Activated CD8-positive, alpha-beta T cell treated with anti-CD3 and anti-CD28 coated beads for 36 hours (primary cell): ENCODE measurements at places on chromosomes 4 and X. TPM values are rescaled to one million over a fixed set of nuclear protein-coding genes. Genes with fewer than 3 reads are reported as not detected.

Gene RAB41
- not detected for total RNA-seq

- no peak for DNase-seq
- no peak overlapping the region for H3K4me3 ChIP-seq
- no peak overlapping the region for H3K27ac ChIP-seq
- H3K36me3 ChIP-seq: no peaks in the 10 kb centered on the region
Measured at GRCh38 chr4:184850431-184851199, 24.8 kb upstream of the ACSL1 start.

DNA sequence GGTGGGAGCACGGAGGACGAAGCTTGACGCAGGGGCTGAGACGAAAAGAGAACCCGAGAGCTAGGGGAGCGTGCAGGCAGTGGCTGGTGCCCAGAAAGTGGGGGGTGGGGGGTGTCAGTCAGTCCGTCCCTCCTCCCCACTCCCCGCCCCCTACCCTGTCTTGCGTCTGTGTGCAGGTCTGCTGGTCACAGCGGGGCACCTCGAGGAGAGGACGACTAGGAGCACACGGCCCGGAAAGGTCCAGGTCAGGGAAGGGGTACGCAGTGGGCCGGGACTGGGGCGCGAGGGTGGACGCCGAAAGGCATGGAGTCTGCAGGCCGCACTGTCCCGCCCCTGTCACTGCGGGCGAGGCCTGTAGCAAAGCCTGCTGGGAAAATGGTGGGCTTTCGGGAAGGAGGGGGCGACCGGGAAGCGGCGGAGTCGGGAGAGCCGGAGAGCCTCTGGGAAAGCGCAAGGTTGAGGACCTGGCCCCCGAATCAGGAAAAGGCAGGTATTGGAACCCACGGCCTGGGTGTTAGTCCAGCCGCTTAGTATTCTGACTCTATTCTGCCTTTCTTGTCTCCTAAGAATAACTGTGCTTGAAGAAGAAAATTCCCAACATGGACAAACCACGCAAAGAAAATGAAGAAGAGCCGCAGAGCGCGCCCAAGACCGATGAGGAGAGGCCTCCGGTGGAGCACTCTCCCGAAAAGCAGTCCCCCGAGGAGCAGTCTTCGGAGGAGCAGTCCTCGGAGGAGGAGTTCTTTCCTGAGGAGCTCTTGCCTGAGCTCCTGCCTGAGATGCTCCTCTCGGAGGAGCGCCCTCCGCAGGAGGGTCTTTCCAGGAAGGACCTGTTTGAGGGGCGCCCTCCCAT, 769 bp downstream of the TCEAL1 start:
- DNase-seq: peak; percentile 29
- peaks cover 18% of the 10 kb centered on the region for H3K4me1 ChIP-seq
- peak overlapping the region; percentile 89 for H3K27ac ChIP-seq
- H3K36me3 ChIP-seq: peaks cover 1% of the 10 kb centered on the region
- H3K27me3 ChIP-seq: no peaks in the 10 kb centered on the region

- no peaks in the 10 kb centered on the region for H3K36me3 ChIP-seq
- no peak overlapping the region for H3K27ac ChIP-seq
- H3K4me1 ChIP-seq: peaks cover 2% of the 10 kb centered on the region
- DNase-seq: no peak
Measured at GRCh38 chrX:55648434-55648833, 25.2 kb downstream of the FOXR2 start.

DNA sequence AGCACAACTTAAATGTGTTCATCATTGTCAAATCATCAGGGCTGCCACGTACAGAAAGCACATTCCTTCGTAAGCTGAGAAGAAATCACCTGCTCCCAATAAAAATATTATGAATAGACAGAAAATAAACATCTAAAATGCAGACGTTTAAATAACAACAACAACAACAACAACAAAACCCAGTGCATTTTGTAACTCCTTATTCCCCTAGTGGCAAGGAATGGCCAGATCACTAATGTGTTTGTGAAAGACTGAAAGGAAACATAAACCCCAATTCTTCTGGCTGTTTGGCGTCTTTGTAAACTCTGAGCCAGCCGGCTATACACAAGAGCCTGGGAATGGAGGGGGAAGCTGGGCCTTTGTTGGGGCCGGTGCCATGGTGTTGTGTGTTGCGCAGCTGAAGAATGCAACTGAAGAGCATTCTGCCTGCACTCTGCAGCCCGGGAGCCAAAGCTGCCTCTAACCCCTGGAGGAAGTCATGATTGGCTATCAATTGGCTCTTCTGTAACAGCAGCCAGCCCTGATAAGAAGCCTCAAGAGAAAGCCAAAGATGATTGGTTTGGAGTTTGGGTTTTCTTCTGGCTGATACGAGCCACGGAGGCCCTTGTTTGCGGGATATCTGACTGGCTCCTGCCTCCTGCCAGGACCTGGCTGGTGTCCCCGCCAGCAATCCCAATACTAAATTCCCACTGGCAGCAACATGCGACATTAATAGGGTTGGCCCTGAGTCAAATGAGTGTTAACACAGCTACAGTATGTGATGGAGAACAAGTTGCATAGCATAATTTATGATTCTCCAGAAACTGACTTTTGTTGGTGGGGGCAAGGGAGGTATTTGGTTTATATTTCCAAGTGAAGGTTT, 89.7 kb upstream of the TFDP3 start:
- H3K27ac ChIP-seq: no peak overlapping the region
- no peaks in the 10 kb centered on the region for H3K36me3 ChIP-seq
- no peaks in the 10 kb centered on the region for H3K27me3 ChIP-seq
- H3K4me3 ChIP-seq: no peak overlapping the region
- no peaks in the 10 kb centered on the region for H3K4me1 ChIP-seq

GRCh38 chr4:88908003-88908402, 149.0 kb downstream of the FAM13A start:
- H3K27ac ChIP-seq: no peak overlapping the region
- H3K27me3 ChIP-seq: no peaks in the 10 kb centered on the region
- H3K36me3 ChIP-seq: no peaks in the 10 kb centered on the region
- no peaks in the 10 kb centered on the region for H3K4me1 ChIP-seq
- no peak for DNase-seq

GRCh38 chrX:106898462-106898861, 4.7 kb downstream of the RIPPLY1 start:
- DNase-seq: peak; percentile 7
- no peak overlapping the region for H3K4me3 ChIP-seq
- H3K27me3 ChIP-seq: no peaks in the 10 kb centered on the region
- no peaks in the 10 kb centered on the region for H3K4me1 ChIP-seq

DNA sequence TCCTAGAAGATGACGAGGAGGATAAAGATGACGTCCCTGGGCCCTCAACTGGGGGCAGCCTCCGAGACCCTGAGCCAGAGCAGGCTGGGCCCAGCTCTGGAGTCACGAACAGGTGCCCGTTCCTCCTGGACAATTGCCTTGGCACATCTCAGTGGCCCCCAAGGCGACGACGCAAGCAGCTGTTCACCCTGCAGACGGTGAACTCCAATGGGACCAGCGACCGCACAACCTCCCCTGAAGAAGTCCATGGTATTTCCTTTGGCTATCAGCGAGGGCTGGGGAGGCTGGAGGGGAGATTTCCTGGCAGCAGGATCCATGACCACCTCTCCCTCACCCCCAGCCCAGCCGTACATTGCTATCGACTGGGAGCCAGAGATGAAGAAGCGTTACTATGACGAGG, 11.9 kb downstream of the USP11 start:
- DNase-seq: no peak
- H3K4me3 ChIP-seq: no peak overlapping the region
- H3K27me3 ChIP-seq: no peaks in the 10 kb centered on the region
- peaks cover 35% of the 10 kb centered on the region for H3K36me3 ChIP-seq
- peaks cover 12% of the 10 kb centered on the region for H3K4me1 ChIP-seq

DNA sequence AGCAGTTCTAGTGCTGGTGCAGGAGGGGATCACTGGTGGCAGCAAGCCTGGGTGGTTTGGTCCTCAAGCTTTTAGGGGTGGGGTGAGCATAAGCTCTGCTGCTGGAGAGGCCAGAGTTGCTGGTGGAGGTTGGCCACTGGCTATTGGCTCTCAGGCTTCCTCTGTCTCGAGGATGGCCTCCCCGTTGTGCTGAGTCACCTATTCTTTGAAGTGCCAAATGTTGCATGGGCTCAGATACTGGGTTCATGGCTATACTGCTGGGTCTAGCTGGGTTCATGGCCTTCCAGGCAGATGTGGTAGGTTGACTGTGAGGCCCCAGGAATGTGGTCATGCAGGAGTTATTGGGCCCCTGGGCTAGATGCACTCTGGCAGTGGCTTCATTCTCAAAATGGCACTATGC, 466.3 kb downstream of the NAF1 start:
- H3K27ac ChIP-seq: no peak overlapping the region
- no peaks in the 10 kb centered on the region for H3K4me1 ChIP-seq
- H3K27me3 ChIP-seq: no peaks in the 10 kb centered on the region
- no peaks in the 10 kb centered on the region for H3K36me3 ChIP-seq

DNA sequence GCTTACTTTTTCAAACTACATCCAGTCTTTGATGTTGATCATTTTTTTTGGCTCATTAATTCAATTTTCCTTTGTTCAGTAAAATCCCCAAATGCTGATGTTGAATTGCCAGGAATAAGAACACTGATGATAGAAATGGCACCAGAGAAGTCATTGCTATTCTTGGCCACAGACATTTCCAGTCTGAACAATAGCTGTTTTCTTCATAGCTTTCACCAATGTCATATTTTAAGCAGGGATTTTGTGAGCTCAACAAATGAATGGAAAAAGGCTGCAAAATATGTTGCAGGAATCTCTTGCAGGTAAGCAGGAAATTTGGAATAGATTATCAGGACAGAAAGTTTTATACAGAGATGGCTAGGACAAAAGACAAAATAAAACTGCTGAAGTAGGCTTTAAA, 40.5 kb upstream of the GLRB start:
- H3K27me3 ChIP-seq: no peaks in the 10 kb centered on the region
- H3K36me3 ChIP-seq: no peaks in the 10 kb centered on the region
- H3K4me1 ChIP-seq: no peaks in the 10 kb centered on the region
- no peak for DNase-seq
- H3K27ac ChIP-seq: no peak overlapping the region

- peaks cover 42% of the 10 kb centered on the region for H3K36me3 ChIP-seq
- H3K27me3 ChIP-seq: no peaks in the 10 kb centered on the region
- H3K4me3 ChIP-seq: no peak overlapping the region
- H3K4me1 ChIP-seq: no peaks in the 10 kb centered on the region
- H3K27ac ChIP-seq: no peak overlapping the region
Measured at GRCh38 chr4:123288309-123289025, 108.1 kb upstream of the SPRY1 start.

- no peak for DNase-seq
- no peaks in the 10 kb centered on the region for H3K4me1 ChIP-seq
- H3K27me3 ChIP-seq: no peaks in the 10 kb centered on the region
- H3K36me3 ChIP-seq: no peaks in the 10 kb centered on the region
- H3K27ac ChIP-seq: no peak overlapping the region
Measured at GRCh38 chr4:125573368-125573767, 258.6 kb downstream of the FAT4 start.

DNA sequence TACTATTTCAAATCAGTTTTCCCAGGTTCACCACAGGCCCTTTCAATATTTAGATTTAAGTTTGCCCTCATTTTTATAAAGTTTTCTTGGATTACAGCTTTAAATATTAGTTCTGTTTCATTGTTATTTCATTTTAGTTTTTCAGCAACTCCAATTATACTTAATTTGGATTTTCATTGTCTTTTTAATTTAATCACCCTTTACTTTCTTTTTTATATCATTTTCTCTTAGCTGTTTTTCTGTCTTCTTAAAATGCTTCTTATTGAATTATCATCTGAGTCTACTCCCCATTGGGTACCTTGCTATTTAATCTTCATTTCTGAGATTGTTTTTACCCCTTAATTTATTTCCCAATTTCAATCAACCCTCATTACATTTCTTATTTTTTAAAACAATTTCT, 160.4 kb downstream of the PAPSS1 start:
- no peak for DNase-seq
- H3K27ac ChIP-seq: no peak overlapping the region
- H3K4me1 ChIP-seq: no peaks in the 10 kb centered on the region

DNA sequence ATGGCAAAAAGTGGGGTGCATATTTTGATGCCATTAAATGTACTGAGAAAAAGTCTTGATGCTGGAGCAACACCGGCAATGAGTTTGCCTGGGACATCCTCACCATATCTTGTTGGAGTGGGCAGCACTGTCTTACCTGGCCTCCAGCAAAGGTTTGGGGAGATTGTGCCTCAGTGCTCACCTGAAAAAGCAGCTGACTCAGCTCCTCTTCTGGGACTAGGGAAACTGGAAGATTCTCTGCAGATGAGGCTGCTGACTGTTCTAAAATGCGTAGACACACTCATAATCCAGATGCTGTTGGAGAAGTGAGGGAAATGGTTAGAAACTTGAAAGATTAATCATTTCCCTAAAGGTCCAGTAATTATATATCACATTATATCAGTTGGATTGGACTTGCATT, 593.7 kb upstream of the HS3ST1 start:
- no peaks in the 10 kb centered on the region for H3K4me1 ChIP-seq
- no peaks in the 10 kb centered on the region for H3K36me3 ChIP-seq
- no peak overlapping the region for H3K27ac ChIP-seq
- H3K27me3 ChIP-seq: no peaks in the 10 kb centered on the region
- no peak overlapping the region for H3K4me3 ChIP-seq

DNA sequence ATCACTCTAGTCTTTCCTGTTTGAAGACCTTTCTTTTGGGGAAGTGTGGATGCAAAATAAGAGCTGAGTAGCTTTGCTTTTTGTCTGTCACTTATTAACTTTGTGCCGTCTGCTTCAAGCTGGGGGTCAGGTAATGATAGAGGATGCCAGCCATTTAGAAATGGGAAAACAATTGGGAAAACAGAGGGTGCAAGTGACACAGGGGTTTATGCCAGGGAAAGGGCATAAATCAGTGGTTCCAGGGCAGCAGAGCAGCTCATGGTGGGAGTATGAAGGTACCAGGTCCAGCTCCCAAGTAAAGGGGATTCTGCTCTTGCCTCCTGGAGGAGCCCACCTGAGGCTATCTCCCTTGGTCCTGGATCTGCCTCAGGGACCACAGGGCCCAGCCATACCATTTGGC, 91.9 kb upstream of the GPR50 start:
- no peak overlapping the region for H3K27ac ChIP-seq
- H3K27me3 ChIP-seq: peaks cover 23% of the 10 kb centered on the region
- H3K36me3 ChIP-seq: no peaks in the 10 kb centered on the region
- no peak for DNase-seq
- no peak overlapping the region for H3K4me3 ChIP-seq
- peaks cover 2% of the 10 kb centered on the region for H3K4me1 ChIP-seq

DNA sequence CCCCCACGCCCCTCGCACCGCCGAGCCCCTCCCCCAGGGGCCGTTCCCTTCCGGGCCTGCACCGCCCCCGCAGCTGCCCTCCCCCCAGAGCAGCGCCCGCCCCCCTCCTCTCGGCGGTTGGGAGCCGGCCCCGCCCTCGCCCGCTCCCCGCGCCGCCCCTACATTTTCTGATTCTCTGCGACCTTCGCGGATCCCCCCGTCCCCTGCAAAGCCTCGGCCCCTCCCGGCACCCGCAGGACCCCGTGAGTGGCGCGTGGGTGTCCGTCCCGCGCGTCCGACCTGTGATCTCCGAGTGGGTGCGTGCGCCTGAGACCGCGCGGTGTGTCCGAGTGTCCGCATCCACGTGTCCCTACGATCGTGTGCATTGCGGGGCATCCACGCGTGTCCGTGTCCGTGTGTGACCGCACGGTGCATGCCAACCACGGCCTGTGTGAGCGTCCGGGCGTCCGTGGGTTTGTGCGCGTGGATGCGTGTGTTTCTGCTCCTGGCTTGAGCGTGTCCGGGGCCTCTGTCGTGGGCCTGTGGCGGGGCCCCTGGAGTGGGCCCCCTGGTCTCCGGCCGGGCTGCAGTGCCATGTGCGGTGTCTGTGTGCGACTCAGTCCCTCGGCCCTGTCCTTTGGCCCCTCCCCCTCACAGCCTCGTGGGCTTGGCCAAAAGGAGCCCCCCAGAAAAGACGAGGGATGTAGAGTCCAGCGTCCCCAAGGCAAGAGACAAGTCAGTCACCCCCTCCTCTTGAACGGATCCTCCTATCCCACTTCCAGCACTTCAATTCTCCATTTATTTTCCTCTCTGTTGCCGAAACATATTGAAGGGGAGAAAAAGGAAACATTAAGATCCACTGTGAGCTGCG, 8.8 kb upstream of the NKX1-1 start:
- H3K4me3 ChIP-seq: no peak overlapping the region
- H3K4me1 ChIP-seq: peaks cover 2% of the 10 kb centered on the region
- DNase-seq: no peak
- peaks cover 47% of the 10 kb centered on the region for H3K27me3 ChIP-seq
